ENCODE measurements at places on chromosomes 13 and 19.

DNA sequence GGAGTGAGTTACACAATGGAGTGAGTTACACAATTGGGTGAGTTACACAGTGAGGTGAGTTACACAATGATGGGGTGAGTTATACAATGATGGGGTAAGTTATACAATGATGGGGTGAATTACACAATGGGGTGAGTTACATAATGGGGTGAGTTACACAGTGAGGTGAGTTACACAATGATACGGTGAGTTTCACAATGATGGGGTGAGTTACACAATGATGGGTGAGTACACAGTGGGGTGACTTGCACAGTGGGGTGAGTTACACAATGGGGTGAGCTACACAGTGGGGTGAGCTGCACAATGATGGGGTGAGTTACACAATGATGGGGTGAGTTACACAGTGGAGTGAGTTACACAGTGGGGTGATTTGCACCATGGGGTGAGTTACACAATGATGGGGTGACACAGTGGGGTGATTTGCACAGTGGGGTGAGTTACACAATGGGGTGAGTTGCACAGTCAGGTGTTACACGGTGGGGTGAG lies 52.5 kb upstream of the GAS6 start:
- no peak for DNase-seq

DNA sequence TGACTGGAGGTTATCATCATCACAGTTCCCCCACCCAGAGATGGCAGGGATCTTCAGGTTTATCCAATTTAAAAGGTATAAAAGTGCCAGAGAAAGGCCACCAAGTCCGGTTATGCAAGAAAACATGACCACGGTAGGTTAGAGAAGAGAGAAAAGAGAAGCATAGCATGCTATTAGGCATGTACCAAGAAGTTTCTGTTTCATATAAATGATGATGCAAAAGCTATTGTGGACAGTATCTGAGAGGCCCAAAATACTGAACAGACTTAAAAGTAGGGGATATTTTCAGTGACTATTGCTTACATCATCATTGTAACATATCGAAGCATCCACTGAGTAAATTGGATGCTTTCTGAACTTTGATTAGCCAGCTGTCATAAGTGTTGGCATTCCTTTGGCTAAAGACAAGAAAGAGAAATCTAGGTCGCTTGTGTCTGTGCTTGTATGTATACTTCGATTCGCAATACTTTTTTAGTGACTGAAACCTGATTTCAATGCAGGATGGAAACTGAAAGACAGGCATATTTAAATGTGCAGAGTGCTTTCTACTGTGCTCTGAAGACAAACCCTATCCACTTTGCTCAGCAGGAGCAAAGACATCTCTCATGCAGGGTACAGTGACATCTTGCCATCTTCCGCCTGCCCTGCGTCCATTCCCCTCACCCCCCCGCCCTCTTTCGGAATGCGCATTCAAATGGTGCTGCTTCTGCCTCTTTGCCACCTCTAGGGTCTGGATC lies 180.3 kb downstream of the SHISA2 start:
- DNase-seq, result no peak

DNA sequence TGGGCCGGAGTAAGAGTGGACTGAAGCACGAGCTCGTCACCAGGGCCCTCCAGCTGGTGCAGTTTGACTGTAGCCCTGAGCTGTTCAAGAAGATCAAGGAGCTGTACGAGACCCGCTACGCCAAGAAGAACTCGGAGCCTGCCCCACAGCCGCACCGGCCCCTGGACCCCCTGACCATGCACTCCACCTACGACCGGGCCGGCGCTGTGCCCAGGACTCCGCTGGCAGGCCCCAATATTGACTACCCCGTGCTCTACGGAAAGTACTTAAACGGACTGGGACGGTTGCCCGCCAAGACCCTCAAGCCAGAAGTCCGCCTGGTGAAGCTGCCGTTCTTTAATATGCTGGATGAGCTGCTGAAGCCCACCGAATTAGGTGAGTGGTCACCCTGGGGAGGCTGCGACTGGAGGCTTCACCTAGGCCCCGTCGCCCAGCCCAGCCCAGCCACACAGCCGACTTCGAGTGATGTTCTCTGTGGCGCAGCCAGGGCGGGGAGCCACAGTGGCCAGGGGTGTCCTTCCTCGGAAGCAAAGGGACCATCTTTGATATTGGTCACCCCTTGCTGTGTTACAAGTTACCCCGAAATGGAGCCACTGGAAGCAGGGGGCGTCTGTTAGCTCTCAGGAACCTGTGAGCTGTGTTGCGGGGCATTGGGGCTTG lies 5.6 kb downstream of the PIAS4 start:
- DNase-seq, result no peak

DNA sequence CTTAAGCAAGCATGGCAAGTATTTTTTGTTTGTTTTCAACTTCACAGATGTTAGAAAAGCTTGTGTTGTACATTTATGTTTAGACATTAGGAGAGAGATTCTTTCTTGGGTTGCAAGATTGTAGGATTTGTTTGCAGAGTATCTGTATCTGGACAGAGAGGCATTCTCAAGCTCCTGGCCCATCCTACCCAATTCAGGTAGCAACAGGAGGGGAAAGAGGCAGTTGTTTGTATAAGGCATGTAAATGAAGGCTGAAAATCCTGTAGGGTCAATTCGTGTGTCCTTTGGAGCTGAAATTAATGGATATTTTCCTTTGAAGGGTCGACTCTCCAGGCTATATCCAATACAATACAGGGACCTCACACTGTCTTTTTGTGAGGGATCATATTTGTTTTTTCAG lies 147.3 kb downstream of the KCNRG start:
- DNase-seq, result no peak

DNA sequence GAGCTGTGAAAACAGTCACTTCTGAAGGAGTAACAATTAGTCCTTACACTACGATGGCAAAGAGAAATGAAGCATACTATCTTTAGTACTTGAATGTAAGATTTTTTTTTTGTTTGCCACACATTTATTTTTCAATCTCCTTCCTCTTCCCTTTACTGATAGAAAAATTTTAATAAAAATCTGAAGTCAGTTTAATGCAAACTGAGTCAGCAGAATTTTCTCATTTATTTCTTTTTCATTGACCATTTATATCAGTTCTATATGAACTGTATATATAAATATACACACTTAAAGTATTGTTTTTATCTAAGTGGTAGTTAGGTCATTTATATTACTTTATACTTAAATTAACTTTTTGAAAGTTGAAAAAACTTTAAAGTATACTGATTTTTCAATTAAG lies 1009.1 kb upstream of the SPRY2 start:
- DNase-seq, result no peak

- DNase-seq, result no peak
These were observed 20.8 kb upstream of the ZNF835 start for GRCh38 chr19:56692206-56692895.

- no peak for DNase-seq
These were observed at the start of gene TMEM86B for GRCh38 chr19:55228403-55229031. Gene TMEM86B, minus strand, starts transcription at chr19:55228763. Its CDS starts 22 bp downstream, at chr19:55228741.

DNA sequence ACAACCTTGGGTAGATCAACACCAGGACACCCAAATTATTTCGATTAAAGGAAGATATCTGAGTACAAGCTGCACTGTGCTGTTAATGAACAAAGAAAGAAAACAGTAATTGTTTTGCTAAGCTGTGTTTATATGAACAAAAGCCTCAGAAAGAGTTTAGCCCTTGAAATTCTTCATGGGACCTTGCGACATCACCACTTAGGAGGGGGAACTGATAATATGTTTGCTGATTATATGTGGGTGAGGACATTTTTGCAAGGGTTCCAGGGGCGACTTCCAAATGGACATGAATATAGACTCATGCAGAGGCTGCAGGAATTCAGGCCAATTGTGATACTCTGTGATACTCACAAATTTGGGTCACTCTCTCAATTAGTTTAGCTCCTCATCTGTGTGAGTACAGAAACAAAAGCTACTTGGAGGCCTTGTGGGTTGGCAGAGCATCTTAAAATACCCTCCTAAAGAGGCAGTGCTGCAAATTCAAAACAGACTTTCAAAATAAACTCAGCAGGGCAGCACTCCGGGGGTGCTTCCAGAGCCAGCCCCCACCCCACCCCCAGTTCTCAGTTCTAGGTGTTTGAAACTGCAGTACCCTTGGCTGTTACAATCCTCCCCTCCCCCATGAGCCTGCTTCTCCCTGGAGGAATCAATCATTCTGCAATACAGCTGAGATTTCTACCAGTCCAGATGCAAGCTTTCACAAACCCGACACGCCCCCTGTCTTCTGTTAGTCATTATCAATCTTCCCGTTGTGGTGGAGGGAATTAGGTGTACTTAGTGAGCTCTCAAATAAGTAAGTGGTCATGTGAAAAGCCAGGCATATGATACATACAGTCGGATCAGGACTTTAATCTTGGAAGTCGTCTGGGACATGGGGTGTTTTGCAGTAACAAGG lies 97.0 kb upstream of the MBNL2 start:
- no peak for DNase-seq

DNA sequence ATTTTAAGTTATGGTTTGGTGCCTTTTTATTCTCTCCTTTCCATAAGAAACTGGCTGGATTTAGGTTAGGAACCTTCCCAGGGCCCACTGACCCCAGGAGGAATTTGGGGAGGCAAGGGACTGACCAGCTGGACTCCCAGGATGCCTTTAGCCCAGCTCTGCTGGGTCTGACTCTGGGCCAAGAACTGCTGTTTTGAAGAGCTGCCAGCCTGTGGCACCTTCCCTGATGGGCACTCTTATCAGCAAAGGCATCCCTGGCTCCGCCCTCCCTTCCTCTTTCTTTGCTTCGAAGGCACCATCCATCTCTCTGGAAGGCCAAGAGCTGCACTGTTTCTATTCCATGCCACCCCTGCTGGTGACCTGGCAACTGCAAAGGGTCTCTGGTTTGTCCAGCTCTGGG lies 174.7 kb downstream of the POU4F1 start:
- DNase-seq, result no peak

- no peak for DNase-seq
These were observed 657 bp downstream of the PLIN3 start for GRCh38 chr19:4866595-4867424.

DNA sequence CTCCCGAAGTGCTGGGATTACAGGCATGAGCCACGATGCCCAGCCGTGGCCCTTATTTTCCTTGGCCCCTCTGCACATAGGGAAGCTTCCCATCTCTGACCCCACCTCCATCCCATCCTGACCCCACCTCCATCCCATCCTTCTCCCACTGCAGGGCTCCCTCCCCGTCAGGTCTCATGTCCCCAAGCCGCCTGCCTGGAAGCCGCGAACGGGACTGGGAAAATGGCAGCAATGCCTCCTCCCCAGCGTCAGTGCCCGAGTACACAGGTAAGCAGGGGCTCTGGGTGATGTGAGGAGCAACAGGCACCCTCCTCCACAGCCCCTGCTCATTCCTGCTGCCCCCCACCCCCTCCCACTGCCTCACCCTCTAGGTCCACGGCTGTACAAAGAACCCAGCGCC lies 12.2 kb downstream of the XAB2 start:
- DNase-seq, result no peak

DNA sequence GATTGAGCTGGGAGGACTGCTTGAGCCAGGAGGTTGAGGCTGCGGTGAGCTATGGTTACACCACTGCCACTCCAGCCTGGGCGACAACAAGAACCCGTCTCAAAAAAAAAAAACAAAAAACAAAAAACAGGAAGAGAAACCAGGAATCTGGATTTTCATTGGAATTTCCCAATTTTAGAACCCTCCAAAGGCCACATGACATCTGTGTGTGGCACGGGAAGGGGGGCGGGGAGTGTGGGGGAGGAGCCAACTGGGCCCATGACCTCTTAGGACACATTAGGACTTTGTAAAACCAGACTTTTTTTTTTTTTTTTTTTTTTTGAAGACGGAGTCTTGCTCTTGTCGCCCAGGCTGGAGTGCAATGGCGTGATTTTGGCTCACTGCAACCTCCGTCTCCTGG lies 21.2 kb upstream of the MYDGF start:
- DNase-seq, result no peak

- DNase-seq, result no peak
These were observed 402.4 kb downstream of the EFNB2 start for GRCh38 chr13:106133025-106133424.

DNA sequence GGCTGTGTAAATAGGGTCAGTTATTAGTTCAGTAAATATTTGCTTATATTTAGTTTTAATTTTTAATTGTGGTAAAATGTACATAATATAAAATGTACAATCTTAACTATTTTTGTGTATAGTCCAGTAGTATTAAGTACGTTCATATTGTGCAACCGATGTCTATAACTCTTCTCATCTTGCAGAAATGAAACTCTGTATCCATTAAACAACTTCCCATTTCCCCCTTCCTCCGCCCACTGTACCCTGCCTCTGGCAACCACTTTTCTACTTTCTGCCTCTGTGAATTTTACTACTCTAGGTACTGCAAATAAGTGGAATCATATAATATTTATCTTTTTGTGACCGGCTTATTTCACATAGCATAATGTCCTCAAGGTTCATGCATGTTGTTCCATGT lies 24.4 kb downstream of the UBAC2 start:
- no peak for DNase-seq

GRCh38 chr13:35594096-35594495 lies 117.6 kb upstream of the MAB21L1 start:
- no peak for DNase-seq

DNA sequence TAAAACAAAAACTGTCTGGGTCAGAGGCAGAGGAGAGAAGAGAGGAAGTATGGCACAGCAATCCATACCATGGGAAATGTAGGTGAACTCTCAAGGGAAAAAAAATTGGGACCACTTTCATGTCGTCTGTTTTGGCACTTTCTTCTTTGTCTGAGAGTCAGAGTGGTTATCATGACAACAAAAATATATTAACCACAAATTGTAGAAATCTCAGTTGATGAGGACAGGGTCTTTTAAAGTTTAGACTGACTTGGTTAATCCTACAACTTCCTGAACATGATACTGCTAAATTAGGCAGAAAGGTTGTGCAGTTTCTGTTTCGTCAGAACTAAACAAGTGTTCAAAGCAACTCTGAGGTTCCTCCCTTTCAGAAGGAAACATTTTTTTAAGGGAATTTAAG lies 15.2 kb downstream of the KLF5 start:
- no peak for DNase-seq

GRCh38 chr19:38875656-38876395 lies 2.2 kb downstream of the RINL start:
- no peak for DNase-seq
